ENCODE measurements at places on chromosomes 16 and 17.

- DNase-seq, result no peak
These were observed 5.2 kb downstream of the IL32 start for GRCh38 chr16:3070608-3071111.

DNA sequence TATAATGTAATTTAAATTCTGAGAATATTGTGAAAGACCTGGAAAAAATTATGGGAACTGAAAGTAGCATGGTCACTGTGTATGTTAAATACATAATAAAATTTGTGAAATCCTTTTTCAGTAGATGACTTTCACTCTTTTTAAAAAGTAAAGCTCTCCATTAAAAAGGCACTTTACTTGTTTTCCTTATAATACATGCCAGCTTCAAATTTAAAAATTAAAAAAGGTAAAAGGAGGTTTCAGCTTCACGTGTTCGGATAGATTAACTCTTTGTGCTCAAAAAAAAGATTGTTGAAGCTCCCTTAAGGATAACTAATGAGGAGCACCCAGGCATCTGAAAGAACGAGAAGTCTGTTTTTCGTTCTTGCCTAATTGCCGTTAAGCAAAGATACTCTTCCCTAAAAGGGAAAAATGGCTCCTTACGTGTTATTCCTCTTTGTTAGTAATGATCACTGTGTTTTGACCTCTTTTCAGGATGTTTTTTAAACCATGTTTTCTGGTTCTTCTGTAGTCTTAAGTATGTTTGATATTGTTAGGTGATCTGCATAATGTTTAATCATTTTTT, 87.8 kb downstream of the TUBD1 start:
- DNase-seq, result peak; percentile 90

DNA sequence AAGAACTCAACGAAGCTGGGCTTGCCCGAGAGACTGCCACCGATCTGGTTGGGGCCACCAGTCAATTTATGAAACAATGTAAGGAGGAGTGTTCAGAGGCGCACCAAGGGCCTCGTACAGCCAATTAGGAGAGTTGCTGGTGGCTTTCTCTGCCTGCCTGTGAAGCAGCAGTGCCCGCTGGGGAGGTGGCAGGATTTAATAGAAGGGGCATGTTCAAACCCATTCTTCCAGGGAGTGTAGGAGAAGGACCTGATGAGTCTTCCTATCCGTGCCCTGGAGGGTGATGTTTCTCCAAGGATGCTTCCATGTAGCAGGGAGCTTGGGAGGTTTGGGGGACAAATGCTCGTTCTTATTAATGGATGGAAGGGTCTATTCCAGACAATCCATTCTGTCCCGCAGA, 178.4 kb downstream of the CCDC182 start:
- no peak for DNase-seq

DNA sequence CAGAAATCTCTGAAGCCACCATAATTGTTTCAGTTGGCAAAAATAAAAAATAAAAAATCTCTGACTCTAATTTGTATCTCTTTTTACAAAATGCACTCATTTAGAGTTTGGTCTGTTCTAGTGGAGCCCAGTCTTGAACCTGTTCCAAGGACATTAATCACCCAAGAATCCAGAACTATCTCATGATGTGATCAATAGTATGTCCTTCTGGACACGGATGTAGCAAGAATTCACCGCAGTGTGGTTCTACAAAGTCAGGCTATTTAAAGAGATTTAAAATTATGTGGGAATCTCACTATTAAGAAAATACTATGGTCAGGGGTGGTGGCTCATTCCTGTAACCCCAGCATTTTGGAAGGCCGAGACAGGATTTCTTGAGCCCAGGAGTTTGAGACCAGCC, 21.8 kb upstream of the ANKFN1 start:
- DNase-seq, result no peak

GRCh38 chr17:68533887-68534694, 21.9 kb downstream of the PRKAR1A start:
- no peak for DNase-seq

DNA sequence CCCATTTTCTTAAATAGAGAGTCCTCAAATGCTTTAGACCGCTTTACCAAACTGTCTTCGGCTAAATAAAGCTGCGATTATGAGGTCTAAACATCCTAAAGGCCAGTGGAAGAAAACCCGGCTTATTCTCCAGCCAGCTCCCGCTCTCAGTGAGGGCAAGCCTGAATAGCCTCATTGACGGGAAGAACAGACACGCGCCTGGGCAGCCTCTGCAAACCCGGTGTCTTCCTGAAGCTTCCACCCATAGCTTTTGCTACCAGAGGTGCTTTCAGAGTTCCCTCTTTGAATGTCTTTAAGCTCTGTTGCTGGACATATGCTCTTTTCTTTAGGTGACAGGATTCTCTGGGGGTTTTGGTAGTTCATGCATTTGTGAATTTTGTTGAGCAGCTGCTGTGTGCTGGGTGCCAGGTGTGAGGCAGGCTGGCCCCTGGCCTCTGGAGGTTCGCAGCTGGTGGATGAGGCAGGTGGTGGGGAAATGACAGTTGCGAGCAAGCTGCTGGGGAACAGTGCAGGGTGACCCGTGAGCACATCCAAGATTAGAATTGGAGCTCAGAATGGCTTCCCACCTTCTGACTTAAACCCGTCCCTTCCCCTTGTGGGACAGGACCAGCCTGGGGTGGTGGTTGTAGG, 44.7 kb downstream of the CRISPLD2 start:
- DNase-seq, result no peak

DNA sequence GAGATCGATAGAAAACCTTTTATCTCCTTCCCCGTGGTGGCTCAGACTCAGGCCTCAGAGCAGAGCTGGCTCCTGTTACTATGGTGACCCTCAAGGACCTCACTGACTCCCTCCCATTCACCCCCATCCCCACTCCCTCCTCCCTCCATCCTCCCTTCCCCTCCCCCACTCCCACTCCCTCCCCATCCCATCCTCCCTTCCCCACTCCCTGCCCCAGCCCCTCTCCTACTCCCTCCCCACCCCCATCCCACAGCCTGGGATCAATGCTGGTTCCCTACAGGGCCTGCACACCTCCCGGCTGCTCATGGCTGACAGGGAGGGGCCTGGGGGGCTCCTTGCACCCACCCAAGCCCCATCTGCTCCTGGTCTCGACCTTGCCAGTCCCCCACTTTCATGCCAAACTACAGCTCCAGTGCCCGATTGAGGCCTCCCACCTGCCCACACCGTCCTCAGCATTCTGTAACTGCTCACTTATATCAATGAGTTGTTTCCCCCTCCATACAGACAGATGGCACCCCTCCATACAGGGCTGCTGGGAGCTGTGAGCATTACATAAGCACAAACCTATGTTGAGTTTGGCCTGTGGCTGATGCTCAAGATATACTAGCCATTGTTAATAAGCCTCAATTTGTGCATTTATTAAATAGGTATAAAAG, 11.6 kb upstream of the RAI1 start:
- no peak for DNase-seq

DNA sequence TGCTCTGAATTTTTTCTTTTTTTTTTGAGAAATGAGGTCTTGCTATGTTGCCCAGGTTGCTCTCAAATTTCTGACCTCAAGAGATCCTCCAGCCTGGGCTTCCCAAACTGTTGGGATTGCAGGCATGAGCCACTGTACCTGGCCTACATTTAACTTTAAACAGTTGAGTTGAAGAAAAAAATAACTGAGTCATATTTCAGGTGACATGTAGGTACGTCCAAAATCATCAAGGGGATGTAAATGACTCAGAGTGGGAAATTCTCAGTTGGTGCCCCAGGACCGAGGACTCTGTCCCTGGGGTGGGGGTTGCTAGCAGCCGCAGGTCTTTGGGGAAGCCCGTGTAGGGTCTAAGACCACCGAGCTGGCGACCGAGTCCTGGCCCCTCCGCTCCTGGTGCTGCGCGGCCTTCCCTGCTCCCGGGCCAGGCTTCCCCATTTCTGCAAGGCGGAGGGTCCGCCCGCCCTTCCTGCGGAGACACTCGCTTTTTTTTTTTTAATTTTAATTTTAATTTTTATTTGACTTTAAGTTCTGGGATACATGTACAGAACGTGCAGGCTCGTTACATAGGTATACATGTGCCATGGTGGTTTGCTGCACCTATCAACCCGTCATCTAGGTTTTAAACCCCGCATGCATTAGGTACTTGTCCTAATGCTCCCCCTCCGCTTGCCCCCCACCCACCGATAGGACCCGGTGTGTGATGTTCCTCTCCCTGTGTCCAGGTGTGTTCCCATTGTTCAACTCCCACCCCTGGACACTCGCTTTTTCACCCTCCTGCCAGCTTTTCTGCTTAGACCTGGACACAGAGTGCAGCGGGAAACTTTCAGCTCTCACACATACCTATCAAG, 12.7 kb upstream of the N4BP1 start:
- DNase-seq, result no peak

- no peak for DNase-seq
These were observed 167.7 kb downstream of the ZNF423 start for GRCh38 chr16:49688036-49688697.

- no peak for DNase-seq
These were observed 11.4 kb upstream of the CLDN9 start for GRCh38 chr16:3001316-3001715.

DNA sequence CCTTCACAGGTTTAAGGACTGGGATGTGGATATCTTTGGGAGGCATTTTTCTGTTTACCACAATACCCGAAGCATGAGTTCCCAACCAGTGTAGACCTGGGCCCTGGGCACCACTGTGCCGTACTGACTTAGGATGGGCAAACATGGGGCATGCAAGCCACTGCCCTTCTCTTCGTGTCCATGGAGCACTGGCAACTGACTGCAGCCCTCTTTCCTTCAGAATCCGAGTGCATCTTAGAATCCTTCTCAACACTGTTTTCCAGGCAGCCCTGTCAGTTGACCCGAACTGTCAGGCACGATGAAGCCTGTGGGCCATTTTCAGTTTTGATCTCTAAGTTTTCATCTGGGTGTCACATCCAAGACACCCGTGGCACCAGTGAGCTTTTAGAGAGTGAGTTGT, 59.2 kb downstream of the SHISA6 start:
- no peak for DNase-seq
